GM12878 (cell line): ENCODE measurements at places on chromosomes 7 and 10. TPM values are rescaled to one million over a fixed set of nuclear protein-coding genes. Genes with fewer than 3 reads are reported as not detected.

The GPRIN2 gene
- polyA plus RNA-seq: not detected in 2 replicates

The SLC16A9 gene
- polyA plus RNA-seq: 3.3 and 3.8 TPM in 2 replicates

The TMEM139 gene
- 0.25 TPM in 1 of 2 replicates, not detected in the other for polyA plus RNA-seq

The LLCFC1 gene
- not detected in 2 replicates for polyA plus RNA-seq

The MOGAT3 gene
- polyA plus RNA-seq: not detected in 2 replicates

DNA sequence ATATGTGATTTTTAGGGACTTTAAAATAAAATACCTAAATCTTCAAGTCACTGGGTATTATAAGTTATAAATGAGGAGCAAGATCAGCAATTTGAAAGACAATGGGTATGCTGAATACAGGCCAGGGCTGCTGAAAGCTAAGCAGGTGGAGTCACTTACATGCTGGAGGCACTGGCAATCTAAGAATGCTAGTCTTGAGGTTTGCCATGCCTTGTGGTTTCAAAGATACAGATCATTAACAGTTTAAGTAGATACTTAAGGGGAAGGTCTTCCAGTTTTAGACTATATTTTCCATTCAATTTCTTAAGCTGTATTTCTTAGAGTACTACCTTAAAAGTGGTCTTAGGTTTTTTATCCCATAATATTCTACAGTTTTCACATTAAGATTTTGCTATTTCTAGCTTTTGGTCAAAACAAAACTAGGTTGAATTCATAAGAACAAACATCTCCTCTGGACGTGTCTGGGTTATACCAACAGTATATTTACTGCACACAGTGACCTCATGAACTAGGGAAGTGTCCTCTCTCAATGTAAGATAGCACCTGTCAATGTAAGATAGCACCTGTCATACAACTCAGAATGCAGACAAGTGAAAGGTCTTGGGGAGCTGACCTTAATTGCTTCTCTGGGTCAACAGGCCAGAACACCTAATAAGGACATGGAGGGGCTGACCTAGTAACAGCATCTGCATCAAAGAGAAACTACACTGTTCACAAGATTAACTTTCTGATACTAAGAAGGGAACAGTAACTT lies 2.0 kb downstream of the SRI start:
- peak; percentile 83 for DNase-seq

- no peak for DNase-seq
Measured at GRCh38 chr7:136292365-136292764, 315.2 kb upstream of the MTPN start.

DNA sequence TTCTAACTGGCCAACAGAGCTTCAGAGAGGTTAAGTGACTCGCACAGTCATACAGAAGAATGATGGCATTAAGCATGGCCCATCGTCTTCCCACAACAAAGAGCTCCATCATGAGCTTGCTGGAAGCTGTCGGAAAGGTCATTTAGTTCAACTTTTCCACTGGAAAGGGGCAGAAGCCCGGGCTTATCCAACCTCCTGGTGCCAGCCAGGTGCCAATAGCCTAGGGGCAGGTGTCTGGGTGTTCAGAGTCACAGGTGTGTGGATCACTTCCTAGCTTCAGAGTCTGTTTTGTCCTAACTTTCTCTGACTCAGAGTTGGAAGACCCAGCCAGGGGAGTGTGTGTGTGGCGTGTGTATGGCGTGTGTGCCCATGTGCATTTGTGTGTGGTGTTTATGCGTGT lies 1.3 kb upstream of the TRPV6 start:
- DNase-seq: no peak

DNA sequence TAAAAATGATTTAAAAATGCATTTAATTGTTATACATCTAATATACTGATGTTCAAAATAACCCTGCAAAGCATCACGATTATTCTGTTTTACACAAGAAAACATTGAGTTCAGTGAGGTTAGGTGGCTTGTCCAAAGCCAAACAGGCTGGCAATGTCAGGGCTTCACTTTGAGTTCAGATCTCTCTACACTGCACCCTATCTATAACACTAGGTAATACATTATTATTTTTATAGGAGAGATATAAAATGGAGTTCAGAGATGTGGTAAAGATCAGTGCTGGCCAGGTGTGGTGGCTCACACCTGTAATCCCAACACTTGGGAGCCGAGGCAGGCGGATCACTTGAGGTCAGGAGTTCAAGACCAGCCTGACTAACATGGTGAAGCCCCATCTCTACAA lies 165.9 kb upstream of the MYO3A start:
- DNase-seq: no peak

DNA sequence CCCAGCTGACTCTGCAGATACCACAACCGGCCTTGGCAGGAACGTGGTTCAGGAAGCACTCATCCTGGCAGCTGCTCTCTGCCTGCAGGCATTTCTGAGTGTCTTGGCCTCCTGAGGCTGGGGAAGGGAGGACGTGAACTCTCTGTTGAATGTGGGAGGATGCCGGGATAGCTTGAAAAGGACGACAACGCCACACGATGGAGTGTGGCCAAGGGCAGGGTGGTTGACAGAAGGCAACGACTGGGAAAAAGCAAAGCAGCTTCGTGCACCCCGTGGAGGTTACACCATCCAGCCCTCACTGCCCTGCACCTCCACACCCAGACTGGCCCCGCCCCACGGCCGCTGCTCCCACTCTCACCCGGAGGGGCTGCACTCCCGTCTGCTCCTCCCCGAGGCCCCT lies 466.1 kb upstream of the FOXK1 start:
- DNase-seq: no peak

- no peak for DNase-seq
Measured at GRCh38 chr7:34277803-34278199, 372.5 kb downstream of the BMPER start.

DNA sequence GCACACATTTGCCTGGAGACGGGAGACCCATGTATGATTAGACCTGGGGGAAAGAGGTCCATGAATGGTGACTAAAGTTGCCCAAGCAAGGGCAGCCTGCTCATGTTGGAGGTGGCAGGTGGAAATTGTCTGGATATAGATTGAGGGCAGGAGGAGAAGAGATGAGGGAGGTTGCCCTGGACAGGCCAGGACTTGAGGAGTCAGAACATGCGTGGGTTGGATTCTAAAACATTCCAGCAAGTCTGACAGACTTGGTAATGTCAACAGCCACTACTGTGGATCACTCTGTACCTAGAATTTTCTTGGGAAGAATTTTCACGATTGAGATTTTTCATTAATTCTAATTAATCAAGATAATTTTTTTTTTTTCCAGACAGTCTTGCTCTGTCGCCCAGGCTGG lies 19.1 kb upstream of the SVOPL start:
- DNase-seq: no peak

DNA sequence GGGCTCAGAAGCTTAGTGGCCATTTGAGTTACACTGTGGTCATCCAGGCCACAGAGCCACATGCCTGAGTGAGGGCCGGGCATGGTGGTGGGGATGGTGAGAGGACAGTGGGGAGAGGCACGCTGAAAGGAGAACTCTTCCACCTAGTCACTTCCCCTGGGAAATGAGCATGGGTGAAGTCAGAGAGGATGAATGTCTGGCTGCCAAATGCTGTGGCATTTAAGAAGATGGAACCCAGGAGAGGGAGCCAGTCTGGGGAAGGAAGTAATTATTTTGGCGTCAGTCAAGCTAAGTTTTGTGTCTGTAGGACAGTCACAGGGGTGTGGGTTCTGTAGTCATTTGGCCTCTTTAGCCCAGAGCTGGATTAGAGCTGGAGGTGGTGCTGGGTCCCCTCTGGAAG lies 86.0 kb upstream of the PODXL start:
- no peak for DNase-seq

DNA sequence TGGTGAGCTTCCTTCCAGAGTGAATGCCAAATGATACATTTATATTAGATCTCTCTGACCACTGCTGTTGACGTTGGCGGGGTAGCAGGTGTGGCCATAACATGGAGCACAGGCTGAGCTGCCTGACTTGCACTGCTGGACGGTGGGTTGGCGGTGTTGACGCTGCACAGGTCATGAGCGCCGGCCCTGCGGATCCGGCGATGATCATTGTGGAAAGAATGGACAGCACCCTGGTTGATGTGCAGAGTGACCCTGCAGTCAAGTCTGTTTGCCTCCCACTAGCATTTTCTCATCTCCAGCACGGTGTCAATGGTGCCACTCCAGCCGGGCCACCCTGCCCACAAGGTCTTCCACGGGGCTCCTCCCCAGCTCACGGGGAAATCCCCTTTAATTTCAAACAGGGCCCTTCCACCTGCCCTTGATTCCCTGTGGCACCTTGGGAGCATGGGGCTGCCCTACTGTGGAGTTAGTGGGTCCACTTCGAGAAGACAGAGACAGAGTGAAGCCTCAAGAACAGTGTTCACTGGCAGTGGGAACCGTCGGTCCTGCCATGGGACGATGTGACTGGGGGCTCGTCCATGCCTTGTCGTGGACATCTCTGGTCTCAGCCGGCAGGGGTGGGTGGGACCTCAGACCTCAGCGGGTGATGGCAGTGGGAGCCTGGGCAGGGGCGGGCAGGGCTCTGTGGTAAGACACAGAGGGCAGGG lies 613.5 kb downstream of the PTPRN2 start:
- no peak for DNase-seq

DNA sequence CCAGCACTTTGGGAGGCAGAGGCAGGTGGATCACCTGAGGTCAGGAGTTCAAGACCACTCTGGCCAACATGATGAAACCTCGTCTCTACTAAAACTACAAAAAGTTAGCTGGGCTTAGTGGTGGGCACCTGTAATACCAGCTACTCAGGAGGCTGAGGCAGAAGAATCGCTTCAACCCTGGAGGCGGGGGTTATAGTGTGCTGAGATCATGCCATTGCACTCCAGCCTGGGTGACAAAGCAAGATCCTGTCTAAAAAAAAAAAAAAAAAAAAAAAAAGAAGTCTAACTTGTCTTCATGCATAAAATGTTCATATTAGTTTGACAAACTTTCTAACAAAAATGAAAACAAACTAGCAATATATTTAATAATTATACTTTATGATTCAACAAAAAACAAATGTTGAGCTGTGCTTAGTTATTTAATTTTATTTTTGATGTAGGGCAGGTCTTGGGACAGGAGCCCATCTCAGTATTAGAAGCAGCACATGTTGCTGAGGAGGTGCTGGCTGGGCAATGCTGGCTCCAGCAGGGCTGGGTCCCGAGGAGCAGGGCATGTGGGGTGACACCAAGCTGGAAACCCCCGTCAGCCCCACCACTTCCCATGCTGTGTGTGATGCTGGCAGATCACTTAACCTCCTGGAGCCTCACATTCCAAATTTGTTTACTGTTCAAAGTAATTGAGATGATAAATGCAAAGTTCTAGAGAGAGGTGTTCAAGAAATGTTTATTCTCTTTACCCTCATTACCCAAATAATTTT lies 335.3 kb upstream of the KLF6 start:
- DNase-seq: no peak

DNA sequence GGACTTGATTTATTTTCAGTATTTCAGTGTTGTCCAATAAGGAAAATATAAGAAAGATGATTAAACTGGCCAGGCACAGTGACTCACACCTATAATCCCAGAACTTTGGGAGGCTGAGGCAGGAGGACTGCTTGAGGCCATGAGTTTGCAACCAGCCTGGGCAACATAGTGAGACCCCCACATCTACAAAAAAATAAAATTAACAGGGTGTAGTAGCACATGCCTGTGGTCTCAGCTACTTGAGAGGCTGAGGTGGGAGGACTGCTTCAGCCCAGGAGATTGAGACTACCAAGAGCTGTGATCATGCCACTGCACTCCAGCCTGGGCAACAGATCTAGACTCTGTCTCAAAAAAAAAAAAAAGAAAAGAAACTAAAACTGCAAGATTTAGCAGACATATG lies 138.0 kb downstream of the PARD3 start:
- no peak for DNase-seq

DNA sequence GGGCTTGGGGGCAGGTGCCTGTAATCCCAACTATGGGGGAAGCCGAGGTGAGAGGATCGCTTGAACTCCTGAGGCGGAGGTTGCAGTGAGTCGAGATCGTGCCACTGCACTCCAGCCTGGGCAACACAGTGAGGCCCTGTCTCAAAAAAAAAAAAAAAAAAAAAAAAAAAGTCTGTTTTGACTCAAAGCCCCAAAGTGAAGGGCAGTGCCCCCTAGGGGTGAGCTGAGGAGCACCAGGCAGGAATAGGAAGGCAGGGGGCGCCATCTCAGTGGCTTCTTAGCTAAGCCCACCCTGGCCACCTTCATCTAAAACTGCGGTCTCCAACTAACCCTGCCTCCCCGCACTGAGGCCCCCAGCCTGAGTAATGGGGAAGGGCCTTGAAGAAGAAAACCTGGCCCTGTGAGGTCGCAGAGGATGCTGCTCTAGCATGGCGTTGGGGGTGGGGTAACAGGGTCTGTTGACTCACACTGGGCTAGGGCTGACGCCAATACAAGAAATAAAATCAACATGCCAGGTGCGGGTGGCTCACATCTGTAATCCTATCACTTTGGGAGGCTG lies 9.8 kb downstream of the PODXL start:
- no peak for DNase-seq

DNA sequence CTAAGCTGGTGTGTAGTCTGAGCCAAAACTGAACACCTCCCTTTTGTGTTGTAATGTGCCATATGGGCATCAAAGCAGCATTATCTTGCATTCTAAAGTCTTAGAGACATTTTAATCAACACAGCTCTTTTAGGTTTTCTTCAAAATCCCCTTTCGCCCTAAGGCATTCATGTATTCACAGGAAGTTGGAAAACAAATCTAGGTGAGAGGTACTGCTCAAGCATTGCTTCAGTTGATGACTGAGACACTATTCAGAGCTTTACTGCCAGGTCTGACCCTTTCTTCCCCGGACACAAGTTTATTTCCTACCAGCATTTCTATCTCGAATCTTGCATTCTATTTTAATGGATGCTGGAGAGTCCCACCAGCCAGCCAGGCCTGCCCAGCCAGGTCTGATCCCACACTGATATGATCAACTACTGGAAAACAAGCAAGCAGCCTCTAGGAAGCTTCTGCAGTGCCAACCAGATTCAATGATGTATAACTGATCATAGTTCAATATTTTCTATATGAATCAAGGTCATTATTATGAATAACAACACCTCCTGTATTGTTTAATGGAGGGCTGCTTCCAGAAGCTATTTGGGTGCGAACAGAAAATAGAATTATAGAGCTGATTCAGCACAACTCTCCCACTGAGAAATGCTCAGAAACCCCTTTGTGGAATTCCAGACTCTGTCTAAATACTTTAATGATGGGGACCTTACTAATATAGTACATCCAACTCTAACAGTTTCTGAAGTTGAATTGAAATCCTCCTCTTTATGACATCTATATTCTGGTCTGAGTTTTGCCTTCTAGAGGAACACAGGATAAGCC lies 4.0 kb upstream of the BRAF start:
- no peak for DNase-seq

- DNase-seq: no peak
Measured at GRCh38 chr7:69422574-69422985, 175.7 kb upstream of the AUTS2 start.

DNA sequence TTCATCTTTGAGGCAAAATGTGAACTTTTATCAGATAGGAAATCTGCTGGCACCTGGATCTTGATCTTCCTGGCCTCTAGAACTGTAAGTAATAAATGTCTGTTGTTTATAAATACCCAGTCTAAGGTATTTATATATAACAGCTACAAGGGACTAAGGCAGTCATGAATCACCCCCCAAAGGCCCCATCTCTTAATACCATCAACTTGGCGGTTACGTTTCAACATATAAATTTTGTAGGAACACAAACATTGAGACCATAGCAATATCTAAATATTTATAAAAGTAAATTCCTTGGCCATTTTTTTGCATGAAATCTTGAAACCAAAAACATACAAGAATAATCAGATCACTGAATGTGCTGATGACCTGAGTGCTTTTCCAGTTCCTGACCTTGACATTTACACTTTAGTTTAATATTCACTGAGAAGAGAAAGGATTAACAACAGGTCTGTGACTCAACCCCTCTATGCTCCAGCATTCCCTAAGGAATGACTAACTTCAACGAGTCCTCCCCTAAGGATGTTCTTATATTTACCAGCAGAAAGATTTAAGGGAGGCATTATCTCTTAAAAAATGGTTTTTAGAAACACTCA lies 1438.5 kb upstream of the CELF2 start:
- no peak for DNase-seq
